ENCODE measurements at places on chromosomes 3 and 15. TPM values are rescaled to one million over a fixed set of nuclear protein-coding genes. Genes with fewer than 3 reads are reported as not detected.

GRCh38 chr3:49839193-49839809, 17.1 kb downstream of the TRAIP start:
- no peak overlapping the region for H3K27ac ChIP-seq
- no peaks in the 10 kb centered on the region for H3K4me1 ChIP-seq
- H3K36me3 ChIP-seq = peaks cover 38% of the 10 kb centered on the region
- no peak overlapping the region for H3K4me3 ChIP-seq
- no peaks in the 10 kb centered on the region for H3K27me3 ChIP-seq
- peak; percentile 78 for DNase-seq

DNA sequence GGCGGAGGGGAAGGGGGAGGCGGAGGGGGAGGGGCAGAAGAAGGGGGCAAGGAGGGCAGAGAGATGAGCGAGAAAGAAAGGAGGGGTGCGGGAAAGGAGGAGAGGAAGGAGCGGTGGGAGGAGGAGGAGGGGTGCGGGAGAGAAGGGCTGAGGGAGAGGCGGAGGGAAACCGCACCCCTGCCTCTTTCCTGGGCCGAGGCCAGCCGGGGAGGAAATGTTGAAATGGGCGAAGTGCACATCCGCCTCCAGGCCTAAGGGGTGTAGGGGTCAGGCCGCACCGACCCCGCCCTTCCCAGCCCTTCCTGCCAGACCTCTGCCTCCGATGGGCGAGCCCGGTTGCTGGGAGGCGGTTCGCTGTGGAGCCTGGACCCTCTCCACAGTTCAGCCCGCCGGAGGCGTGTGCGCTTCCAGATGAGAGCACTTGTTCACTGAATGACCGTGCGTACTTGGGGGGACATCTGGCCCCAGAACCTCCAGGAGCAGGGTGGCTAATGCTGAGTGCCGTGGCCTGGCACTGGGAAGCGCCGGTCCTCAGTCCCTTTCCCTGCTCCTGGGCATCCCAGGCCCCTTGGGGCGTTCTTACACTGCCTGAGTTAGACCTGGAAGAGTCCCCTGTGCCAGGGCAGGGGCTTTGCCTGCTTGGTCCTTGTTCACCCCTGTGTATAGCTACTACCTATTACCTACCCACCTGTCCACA, 110.3 kb upstream of the KLF13 start:
- peak; percentile 89 for DNase-seq
- H3K4me3 ChIP-seq = peak overlapping the region; percentile 72
- H3K27me3 ChIP-seq = no peaks in the 10 kb centered on the region
- peak overlapping the region; percentile 93 for H3K27ac ChIP-seq

- H3K27me3 ChIP-seq = no peaks in the 10 kb centered on the region
- H3K4me3 ChIP-seq = no peak overlapping the region
- DNase-seq = no peak
- H3K4me1 ChIP-seq = no peaks in the 10 kb centered on the region
- no peaks in the 10 kb centered on the region for H3K36me3 ChIP-seq
Observed at GRCh38 chr3:61765157-61765876, 203.9 kb downstream of the PTPRG start.

- no peaks in the 10 kb centered on the region for H3K27me3 ChIP-seq
- no peaks in the 10 kb centered on the region for H3K36me3 ChIP-seq
- H3K27ac ChIP-seq = no peak overlapping the region
- H3K4me1 ChIP-seq = no peaks in the 10 kb centered on the region
- H3K4me3 ChIP-seq = no peak overlapping the region
Observed at GRCh38 chr3:51099794-51100535, 285.1 kb upstream of the MANF start.

DNA sequence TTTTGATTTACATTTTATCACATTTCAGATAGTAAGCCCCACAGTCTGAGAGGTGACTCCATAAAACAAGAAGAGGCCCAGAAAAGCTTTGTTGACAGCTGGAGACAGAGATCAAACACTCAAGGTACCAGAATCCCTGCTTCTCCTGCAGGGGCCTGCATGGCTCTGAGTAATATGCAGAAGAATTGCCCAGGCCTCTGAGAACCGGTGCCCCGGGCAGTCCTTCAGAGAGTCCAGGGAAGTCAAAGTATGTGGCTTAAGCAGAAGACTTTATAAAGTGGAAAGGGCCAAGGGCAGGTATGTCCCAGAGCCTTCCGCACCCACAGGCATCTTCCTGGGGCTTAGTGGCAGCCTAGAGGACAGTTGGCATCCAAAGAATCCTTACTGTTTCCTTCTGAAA, 12.8 kb downstream of the ATRIP start:
- H3K27me3 ChIP-seq = no peaks in the 10 kb centered on the region
- H3K36me3 ChIP-seq = peaks cover 70% of the 10 kb centered on the region
- H3K27ac ChIP-seq = no peak overlapping the region
- no peak overlapping the region for H3K4me3 ChIP-seq

GRCh38 chr3:172098698-172099494, 59.5 kb downstream of the FNDC3B start:
- H3K27ac ChIP-seq = no peak overlapping the region
- no peaks in the 10 kb centered on the region for H3K36me3 ChIP-seq
- DNase-seq = no peak
- no peak overlapping the region for H3K4me3 ChIP-seq

DNA sequence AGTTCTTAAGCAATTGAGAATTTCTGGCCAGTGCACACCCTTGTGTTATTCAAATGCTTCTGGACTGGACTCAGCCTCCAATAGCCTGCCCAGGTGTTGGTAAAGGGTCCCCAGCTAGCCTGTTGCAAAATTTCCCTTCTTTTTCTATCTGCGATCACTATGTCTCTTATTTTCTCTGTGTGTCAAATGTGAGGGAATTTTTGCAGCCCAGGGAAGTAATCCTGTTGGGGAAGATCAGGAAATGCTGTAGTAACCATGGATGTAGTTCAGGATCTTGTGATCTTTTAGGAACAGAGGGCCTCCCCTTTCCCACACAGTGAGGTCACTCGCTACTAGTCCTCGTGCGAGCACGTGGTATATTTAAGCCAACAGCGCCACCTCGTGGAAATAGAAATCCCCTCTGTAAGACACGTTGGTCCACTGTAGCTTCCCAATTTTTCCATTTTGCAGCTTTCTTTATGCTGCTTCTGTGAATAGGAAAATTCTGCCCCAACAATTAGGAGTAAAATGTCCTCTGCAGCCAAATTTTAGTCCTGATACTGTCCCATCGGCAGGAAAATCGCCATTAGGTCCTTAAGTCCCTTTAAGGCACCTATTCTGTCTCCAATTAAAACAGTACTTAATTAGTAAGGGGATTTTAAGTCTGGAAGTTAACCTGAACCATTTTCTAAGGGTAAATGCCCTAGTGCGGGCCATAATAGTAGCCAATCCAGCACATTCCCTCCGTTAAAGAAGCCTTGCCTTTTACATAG, 4.0 kb upstream of the SMCO1 start:
- peak overlapping the region; percentile 25 for H3K4me3 ChIP-seq
- no peaks in the 10 kb centered on the region for H3K27me3 ChIP-seq
- H3K27ac ChIP-seq = no peak overlapping the region
- peak; percentile 30 for DNase-seq

GRCh38 chr3:152836269-152836668, 1.3 kb downstream of the P2RY1 start:
- no peaks in the 10 kb centered on the region for H3K27me3 ChIP-seq
- DNase-seq = no peak
- H3K27ac ChIP-seq = no peak overlapping the region
- H3K4me3 ChIP-seq = peak overlapping the region; percentile 50

CCR8 gene
- not detected for polyA plus RNA-seq

AQP9 gene
- polyA plus RNA-seq = 35.6 TPM

DNA sequence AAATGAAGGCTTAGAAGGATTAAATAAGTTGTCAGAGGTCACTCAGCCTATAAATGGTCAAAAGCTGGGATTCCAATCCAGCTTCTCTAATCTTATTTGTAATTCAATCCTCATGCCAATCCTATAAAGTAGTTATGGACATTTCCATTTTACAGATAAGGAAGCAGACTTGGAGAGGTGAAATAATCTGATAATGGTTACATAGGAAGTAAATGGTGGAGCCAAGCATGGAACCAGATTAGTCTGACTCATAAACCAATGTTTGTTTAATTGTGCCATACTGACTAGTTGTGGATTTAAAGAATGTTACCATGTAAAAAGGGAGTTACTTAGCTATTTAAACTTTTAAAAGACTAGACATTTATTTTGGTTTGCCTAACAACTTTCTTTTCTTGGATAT, 59.7 kb downstream of the KCNAB1 start:
- no peaks in the 10 kb centered on the region for H3K36me3 ChIP-seq
- H3K27me3 ChIP-seq = no peaks in the 10 kb centered on the region
- H3K27ac ChIP-seq = no peak overlapping the region
- no peak overlapping the region for H3K4me3 ChIP-seq
- H3K4me1 ChIP-seq = no peaks in the 10 kb centered on the region

- H3K4me3 ChIP-seq = no peak overlapping the region
- H3K27me3 ChIP-seq = no peaks in the 10 kb centered on the region
- peaks cover 11% of the 10 kb centered on the region for H3K4me1 ChIP-seq
Observed at GRCh38 chr15:68385671-68386586, 46.0 kb downstream of the ITGA11 start.

GRCh38 chr3:51727500-51727899, 20.6 kb downstream of the GRM2 start:
- H3K27me3 ChIP-seq = no peaks in the 10 kb centered on the region
- no peaks in the 10 kb centered on the region for H3K36me3 ChIP-seq
- H3K27ac ChIP-seq = no peak overlapping the region
- H3K4me3 ChIP-seq = no peak overlapping the region
- no peaks in the 10 kb centered on the region for H3K4me1 ChIP-seq

SH3GL3 gene
- polyA plus RNA-seq = not detected

- H3K4me1 ChIP-seq = no peaks in the 10 kb centered on the region
- no peak overlapping the region for H3K27ac ChIP-seq
- H3K4me3 ChIP-seq = no peak overlapping the region
- DNase-seq = no peak
Observed at GRCh38 chr3:76474632-76475031, 565.3 kb upstream of the ROBO2 start.

RPL32 gene
- 1,052 TPM for polyA plus RNA-seq

DNA sequence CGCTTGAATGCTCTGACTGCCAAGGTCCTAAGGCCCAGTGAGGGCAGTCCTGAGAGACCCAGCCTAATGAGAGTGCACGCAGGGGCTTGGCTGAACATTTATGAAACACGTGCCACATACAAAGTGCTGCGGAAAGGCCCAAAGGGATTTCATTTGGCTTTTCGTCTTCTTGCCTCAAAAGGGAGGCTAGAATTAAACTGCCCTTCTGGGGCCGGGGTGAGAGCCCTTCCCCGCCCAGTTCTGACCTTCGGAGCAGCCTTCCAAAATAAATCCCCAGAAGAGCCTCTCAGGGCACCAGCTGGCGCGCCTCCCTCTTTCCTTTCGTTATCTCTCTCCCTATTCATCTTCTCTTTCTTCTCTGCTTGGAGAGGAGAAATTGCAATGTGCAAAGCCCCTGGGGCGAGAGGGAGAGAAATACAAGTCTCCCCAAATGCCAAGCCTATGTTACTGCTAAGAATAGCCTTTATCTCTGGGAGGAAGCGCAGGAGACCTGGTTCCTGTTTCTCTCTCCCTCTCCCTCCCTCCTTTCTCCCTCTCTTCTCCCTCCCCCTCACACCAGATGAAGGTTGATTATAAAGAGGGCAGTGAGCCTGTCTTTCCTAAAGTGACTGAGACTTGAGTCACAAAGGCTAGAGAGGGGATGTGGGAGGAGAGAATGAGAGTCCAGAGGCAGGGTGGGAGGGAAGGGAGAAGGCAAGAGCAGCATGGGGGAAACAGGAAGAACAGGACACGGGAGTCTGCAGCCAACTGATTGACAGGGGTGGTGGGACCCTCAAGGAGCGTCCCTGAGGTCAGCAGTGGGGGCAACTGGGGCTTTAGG, 36.7 kb upstream of the NDUFB4 start:
- H3K27me3 ChIP-seq = no peaks in the 10 kb centered on the region
- H3K4me1 ChIP-seq = peaks cover 17% of the 10 kb centered on the region
- DNase-seq = peak; percentile 60
- peak overlapping the region; percentile 52 for H3K27ac ChIP-seq
- no peaks in the 10 kb centered on the region for H3K36me3 ChIP-seq

DNA sequence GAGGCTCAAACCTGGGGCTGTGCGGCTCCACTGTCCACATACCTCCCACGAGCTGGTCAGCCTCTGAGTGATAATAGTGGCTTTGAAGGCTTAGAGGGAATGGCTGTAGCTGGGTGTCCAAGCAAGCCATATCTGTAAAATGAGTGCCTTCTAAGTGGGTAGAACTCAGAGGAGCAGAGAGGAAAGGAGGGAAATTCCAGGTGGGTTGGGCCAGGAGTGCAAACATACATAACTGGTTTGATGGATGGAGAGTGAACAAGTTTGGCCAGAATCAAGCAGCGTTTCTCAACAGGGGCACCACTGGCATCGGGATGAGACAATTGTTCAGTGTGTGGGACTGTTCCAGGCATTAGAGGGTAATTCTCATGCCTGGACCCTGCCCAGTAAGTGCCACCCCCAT, 91.1 kb downstream of the ASB7 start:
- DNase-seq = no peak
- peaks cover 2% of the 10 kb centered on the region for H3K27me3 ChIP-seq
- no peaks in the 10 kb centered on the region for H3K4me1 ChIP-seq
- H3K36me3 ChIP-seq = no peaks in the 10 kb centered on the region
- no peak overlapping the region for H3K4me3 ChIP-seq

DNA sequence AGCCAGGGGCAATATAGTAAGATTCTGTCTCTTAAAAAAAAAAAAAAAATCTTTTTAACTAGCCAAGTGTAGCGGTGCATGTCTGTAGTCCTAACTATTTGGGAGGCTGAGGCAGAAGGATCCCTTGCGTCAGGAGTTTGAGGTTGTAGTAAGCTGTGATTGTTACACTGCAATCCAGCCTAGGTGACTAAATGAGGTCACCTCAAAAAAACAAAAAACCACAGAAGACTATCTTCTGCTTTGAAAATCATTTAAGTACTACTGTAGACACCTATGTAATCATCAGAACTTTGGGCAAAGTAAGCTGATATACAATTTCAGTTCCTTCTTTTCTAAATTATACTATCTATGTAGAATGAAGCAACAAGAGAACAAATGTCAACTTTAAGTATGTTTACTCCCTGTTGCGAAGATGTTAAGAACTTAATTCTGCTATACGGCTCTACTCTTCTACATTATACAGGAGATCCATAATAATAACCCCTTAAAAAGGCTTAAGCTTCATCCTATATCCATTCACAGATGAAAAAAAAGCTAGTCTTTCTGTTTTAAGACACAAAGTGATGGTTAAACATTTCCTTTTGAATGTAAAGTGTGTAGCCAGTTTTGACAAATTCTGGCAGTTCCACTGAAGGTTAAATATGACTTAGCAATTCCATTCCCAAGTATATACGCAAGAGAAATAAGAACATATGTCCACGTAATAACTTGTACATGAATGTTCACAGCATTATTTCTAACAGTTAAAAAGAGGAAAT, 15.2 kb downstream of the DAZL start:
- H3K4me1 ChIP-seq = no peaks in the 10 kb centered on the region
- DNase-seq = no peak
- no peak overlapping the region for H3K27ac ChIP-seq
